CD4-positive, alpha-beta T cell treated with Interleukin-4 for 1 hour (primary cell): ENCODE measurements at places on chromosomes 13 and 19.

DNA sequence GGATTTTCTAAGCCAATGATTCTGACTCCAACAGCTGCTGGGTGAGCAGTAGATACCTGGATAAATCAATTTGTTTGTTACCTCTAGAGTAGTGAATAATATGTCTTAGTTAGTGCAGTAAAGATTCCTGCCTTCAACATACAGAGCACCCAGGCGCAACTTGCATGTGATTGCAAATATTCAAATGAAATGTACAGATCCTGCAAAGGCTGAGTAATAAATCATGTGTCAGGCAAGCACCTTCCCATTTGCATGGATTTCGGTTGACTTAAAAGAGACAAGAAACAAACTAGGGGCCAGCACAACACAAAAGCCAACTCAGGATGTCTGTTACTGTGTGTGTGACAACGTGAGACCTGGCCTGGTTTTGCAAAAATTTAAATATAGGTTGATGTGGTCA is 79.7 kb downstream of the TNFSF11 start:
- no peak for DNase-seq

- DNase-seq = no peak
These were observed 7.4 kb downstream of the MICOS13 start for GRCh38 chr19:5672708-5673459.

- DNase-seq = no peak
These were observed 246.1 kb downstream of the PCDH17 start for GRCh38 chr13:57877601-57878000.

GRCh38 chr13:102905905-102906771 is 60.3 kb downstream of the ERCC5 start:
- no peak for DNase-seq

DNA sequence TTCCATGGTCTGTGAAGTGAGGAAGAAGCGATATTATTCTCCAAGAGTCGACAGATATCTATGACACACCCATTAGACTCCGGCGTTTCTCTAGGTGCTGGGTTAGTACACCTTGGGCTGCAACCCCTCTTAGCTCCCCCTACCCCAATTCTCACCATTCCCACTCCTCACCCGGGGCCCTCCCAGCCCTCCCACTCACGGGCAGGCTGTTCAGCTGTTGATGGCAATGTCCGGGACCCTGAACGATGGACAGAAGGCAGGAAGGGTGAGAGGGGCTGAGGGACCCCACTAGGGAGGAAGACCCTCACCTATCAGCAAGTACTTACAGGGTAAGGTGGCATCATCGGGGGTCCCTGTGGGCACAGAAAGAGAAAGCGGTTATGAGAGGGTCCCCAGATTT is 9.2 kb downstream of the LGALS4 start:
- DNase-seq = no peak

DNA sequence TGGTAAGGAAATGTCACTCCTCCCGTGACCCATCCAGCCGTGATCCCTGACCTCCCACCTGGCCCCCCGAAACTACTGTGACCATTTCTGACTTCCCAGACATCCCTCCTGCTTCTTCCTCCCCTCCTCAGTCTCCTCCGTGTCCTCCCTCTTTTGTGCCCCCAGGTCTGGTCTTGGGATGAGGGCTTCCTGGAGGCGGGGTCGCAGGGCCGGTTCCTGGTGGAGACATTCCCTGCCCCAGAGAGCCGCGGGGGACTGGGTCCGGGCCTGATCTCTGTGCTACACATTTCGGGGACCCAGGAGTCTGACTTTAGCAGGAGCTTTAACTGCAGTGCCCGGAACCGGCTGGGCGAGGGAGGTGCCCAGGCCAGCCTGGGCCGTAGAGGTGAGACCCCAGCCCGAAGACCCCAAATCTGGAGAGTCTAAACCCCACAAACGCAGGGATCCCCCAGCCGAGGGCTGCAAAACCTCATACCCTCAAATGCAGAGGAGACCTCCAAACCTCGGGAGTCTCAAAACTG is 5.0 kb downstream of the KIRREL2 start:
- no peak for DNase-seq

DNA sequence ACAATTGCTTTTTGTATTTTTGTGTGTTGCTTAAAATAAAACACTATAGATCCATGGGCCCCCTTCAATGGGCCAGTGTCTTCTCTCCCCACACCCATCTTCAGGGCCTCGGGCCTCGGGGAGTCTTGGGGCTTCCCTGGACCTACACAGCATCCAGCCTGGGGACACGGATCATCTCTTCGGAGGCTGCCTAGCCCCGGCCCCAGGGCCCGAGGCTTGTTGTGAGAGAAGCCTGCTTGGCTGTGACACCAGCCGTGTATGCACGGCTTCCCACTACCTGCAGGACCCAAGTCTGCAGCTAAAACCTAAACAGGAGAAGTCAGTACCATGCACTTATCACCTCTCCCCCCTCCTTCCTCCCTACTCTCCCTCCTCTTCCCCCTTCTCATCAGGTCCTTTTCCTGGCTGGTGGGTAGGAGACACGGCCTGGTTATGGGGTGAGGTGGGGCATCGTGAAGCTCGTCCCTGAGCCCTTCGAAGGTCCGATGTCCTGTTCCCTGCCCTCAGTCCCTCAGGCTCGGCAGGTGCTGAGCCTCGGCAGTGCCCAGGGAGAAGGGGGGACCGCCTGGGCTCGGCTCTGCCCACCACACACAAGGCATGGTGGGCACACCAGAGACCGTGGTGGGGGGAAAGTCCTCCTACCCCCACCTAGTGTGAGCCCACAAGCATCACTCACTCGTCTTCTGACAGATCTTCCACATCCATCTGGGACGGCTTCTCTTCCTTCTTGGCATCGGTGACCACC is 9.5 kb downstream of the C13orf46 start:
- no peak for DNase-seq

GRCh38 chr13:45827318-45827717 is 24.2 kb downstream of the SIAH3 start:
- no peak for DNase-seq

DNA sequence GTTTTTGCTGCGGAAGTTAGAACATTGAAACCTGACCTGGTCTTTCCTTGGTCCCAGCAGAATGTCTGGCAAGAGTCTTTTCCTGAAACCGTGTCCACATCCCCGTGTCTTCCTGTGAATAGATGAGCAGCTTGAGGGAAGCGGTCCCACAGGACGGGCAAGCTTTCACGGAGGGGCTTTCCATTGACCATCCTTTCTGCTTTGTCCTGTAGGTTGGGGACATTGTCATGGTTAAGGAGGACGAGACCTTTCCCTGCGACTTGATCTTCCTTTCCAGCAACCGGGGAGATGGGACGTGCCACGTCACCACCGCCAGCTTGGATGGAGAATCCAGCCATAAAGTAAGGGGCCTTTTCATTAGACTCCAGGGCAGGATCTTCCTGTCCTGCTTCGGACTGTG is 126.0 kb downstream of the ATP11A start:
- DNase-seq = no peak

GRCh38 chr13:99506634-99507033 is 5.4 kb downstream of the TM9SF2 start:
- no peak for DNase-seq

DNA sequence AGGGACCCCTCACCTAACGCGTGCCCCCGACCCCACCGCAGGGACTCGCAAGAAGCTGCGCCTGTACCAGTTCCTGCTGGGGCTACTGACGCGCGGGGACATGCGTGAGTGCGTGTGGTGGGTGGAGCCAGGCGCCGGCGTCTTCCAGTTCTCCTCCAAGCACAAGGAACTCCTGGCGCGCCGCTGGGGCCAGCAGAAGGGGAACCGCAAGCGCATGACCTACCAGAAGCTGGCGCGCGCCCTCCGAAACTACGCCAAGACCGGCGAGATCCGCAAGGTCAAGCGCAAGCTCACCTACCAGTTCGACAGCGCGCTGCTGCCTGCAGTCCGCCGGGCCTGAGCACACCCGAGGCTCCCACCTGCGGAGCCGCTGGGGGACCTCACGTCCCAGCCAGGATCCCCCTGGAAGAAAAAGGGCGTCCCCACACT is 4.7 kb upstream of the MYBPC2 start:
- peak; percentile 47 for DNase-seq

DNA sequence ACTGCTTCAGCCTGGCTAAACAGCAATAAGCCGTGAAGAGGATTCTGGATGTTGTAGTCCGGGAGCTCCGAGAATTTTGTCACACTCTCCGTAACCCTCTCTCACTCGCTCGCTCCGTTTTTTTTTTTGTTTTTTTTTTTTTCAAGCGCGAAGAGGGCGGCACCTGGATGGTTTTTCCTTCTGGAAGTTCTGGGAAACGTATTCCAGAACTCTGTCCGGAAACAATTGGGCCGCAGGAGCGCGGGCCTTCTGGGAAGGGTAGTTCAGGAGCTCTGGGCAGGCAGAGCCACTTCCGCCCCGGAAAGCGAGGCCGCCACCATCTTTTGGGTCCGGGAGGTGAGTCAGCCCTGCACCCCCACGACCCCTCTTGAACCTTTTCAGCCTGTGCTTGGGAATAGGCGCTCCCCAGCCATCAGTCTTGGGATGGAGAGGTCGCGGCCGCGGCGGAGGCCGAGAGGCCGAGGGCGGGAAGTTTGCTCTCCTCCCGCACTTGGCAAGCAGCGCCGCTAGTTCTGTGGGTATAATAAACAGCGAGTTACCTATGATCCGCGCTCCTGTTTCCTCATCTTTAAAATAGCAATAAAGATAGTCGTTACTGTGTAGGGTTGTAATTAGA is at the start of gene ZNF227:
Gene ZNF227, plus strand, starts transcription at position 283 of the 616 bp plus-strand sequence. CDS start 5,261 bp downstream, outside the sequence.
- DNase-seq = peak; percentile 81

- no peak for DNase-seq
These were observed 21.4 kb downstream of the WDFY2 start for GRCh38 chr13:51605698-51606097.

- DNase-seq = no peak
These were observed 161.5 kb downstream of the DLEU7 start for GRCh38 chr13:50682002-50682401.
